Epithelial cell of proximal tubule (primary cell): ENCODE measurements at places on chromosomes 2 and 18.

DNA sequence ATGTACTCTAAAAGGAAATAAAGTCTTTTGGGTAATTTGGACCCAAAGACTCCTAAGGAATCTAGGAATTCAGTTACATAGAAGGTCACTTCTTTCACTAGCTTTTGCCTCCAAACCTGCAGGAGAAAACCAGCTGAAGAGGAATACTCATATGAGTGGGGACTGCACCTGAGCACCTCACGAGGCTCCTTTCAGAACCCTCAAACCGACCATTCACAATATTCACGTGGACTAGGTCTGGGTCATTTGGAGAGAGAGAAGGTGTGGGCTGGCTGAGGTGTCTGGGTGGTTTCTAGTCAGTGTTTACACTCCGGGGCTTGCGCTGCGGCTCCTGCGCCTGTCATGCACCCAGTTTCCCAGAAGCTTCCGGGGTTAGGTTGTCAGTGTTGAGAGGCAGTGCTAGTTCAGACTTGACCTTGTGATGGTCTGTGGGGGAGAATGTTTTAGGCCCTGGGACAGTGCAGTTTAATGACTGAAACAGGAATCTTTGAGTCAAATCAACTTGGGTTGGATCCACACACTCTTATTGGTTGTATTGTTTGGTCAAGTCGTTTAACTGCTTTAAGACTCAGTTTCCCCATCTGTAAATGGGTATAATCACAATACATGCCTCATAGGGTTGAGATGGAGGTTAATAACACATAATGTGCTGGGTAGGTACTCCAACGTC, 78.4 kb downstream of the LIMS1 start:
- no peak for DNase-seq

- no peak for DNase-seq
These were observed 119.9 kb upstream of the PIEZO2 start for GRCh38 chr18:11269257-11269656.

GRCh38 chr2:9767656-9768281, 75.5 kb upstream of the TAF1B start:
- DNase-seq = no peak

DNA sequence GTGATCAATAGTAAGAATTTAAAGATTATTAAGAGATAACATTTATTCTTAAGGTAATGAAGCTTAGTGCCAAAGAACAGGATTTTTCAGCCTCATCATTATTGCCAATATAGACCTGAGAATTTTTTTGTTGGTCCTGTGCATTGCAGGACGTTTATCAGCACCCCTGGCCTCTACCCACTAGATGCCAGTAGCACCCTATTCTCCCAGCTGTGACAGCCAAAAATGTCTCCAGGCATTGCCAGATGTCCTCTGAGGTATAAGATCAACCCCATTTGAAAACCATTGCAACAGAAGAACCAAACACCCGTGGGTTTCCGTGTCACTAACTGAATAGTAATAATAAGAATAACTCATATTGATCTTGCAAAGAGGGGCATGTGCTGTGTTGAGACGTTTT, 700.0 kb upstream of the SOX11 start:
- DNase-seq = no peak

- DNase-seq = peak; percentile 96
These were observed 76.4 kb downstream of the BOD1L2 start for GRCh38 chr18:57223144-57223870.

DNA sequence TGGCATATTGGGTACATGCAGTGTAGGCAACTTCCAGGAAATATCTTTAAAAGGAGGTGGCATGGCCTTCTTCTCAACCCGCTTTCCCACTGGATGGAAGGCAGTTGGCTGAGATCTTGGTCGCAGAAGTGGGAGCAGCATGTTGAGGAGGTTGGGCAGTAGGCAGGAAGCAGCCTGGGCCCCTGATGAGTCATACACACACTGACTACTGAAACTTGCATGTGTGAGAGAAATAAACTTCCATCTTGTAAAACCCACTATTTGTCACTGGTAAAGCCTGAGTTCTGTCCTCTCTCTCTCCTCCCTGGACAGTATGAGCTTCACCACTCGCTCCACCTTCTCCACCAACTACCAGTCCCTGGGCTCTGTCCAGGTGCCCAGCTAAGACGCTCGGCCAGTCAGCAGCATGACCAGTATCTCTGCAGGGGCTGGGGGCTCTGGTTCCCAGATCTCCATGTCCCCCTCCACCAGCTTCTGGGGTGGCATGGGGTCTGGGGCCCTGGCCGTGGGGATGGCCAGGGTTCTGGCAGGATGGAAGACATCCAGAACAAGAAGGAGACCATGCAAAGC, 233.8 kb upstream of the SPRED2 start:
- DNase-seq = no peak

DNA sequence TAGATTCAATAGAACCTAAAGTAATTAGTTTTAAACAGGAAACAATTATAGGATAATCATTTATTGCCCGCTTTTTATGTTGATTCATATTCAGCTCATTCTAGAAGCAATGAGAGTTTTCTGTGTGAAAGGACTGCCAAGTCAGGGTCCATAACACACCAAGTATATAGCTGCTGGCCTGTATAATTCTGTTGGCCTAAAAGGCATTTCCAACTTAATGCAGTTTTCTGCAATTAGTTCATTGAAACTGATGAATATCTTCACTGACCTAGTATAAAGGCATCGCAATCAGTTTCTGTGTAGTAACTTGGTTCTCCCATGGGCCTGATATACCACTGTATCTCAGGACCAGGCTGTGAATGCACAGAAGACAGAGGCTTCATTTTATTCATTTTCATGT, 69.1 kb upstream of the GRB14 start:
- no peak for DNase-seq

- no peak for DNase-seq
These were observed 8.8 kb downstream of the NMUR1 start for GRCh38 chr2:231521443-231521842.

DNA sequence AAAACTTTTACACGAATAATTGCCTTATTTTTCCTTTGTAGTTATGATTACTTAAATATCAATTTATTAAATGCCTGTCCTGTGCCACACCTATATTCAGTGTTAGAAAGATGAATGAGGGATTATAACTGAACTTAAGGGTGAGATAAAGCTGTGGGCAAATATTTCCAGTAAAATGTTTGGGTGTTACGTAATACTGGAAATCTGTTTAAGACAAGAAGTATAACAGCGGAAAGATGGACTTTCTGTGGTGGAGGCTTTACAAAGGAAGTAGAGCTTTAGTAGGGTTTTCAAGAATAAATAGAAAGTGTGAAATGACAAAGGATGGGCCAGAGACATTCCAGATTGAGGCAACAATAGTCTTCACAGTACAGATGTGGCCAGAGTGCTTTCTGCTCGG, 927.0 kb downstream of the DPP10 start:
- DNase-seq = no peak

DNA sequence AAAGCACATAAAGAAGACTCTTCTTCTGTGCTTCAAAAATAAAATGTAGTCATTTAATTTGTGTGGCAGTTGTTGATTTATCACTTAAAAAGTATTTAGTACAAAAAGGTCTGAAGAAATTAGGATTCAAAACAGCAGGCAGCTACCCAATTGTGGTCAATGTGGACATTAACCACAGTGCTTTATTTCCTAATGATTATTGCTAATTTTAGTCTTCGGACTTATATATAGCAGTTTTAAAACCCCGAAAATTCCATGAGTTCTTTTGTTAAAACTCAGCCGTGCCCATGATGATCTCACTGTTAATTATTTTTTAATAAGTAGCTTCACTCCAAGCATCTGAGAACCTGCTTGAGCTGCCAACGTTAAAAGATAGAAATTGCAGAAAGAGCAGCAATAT, 594.3 kb downstream of the STK39 start:
- DNase-seq = no peak

- no peak for DNase-seq
These were observed 502.2 kb upstream of the ZEB2 start for GRCh38 chr2:145021962-145022665.

DNA sequence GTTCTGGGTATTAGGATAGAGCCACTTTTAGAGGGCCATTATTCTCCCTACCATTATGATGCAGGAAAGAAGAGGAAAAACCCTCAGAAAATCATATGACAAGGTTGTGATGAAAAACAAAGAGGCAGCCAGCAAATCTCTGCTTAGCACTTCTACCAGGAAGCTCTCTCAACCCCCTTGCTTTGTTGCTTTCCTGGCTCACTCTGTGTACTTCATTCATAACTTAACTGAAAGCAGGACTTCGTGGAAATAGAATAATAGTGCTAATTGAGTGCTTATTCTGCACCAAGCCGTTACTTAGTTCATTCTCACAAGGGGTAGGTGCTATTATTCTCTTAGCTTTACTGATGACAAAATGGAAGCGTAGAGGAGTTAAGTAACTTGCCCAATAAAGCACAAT, 354.1 kb downstream of the HRH4 start:
- no peak for DNase-seq

GRCh38 chr2:157849591-157849990, 26.5 kb downstream of the ACVR1 start:
- DNase-seq = no peak

DNA sequence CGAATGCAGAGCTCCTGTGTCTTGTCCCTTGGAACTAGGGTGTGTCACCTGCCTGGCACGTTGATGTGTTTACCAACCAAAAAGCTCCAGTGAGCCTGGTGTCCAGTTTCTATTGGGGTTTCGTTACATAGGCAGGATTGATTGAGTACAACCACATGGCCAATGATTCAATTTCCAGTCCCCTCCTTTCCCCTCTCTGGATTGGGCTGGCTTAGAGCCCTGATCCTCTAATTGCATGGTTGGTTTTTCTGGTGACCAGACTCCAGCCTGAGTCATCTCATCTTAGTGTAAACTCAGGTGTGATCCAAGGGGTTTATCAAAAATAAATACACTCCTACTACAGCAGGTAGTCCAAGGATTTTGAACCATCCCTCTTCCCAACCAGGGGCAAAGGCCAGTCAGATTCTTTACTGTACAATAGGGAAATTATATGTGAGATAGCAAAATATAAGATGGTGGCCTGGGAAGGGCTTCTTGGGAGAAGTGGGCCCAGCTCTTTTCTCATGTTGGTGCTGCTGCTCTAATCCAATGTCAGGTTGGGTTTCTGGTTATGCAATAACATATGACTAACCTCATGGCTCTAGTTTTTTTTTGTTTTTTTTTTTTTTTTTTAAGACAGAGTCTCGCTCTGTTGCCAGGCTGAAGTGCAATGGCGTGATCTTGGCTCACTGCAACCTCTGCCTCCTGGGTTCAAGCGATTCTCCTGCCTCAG, 64.7 kb upstream of the MGAT5 start:
- DNase-seq = peak; percentile 71

DNA sequence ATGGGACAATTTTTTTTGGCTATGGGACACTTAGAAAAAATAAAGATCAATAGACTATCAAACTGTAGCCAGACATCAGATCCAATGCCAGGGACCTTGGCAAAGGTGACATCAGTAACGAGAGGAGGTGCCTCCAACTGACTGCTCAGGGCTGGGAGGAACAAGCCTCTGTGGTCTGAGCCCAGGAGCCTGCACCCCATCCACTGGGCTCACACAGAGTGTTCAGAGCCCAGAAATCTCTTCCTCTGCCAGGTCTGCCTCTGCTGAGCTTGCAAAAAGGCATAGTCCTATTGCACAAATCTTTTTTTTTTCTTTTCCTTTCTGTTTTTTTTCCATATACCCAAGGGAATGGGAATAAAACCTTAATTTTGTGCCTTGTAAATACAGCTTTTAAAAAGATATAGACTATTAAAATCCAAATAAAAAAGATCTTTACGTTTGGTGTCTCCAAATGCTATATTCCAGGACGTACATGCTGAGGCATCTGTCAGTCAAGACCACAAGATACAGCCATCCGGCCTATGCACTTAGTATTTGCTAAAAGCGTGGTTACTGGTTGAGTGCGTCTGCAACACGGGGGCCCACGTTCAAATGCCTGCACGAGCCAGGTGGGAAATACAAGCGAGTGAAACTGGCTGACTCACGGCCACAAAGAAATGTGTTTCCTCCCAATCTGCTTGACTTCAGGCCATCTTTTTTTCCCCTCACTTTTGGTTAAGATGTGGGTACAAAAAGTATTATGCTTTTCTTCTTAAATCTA, 7.8 kb upstream of the ARHGAP25 start:
- DNase-seq = no peak

DNA sequence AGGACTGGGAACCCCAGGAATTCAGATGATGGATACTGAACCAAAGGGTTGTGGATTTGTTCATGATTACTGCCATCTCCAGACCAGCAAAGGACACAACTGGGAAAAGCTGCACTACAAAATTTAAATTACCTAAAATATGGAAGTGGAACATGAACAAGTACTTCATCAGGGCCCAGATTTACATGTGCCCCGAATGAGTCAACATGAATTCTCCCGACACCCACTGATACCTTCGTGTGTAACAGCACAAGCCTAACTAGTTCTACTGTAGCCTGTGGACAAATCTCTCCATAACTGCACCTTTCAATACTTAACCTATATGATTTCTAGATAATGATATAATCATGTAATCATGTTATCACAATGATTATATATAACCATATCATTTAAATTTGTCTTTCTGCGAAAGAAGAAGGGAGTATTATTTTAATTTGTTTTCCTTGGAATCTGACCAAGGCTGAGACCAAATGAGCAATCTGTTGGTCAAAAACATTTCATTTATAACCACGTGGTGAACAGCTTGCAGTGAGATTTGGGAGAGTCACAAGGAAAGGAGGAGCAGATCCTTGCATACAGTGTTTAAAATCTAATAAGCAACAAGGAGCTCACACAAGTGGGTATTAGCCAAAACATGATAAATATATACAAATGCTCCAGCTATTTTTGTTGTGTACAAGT, 70.5 kb downstream of the CACNB4 start:
- DNase-seq = no peak

- DNase-seq = no peak
These were observed 696.7 kb upstream of the SOX11 start for GRCh38 chr2:4995466-4995865.

GRCh38 chr2:172739661-172740266, 4.1 kb downstream of the RAPGEF4 start:
- DNase-seq = no peak

GRCh38 chr2:211930331-211930730, 608.3 kb downstream of the ERBB4 start:
- DNase-seq = no peak

DNA sequence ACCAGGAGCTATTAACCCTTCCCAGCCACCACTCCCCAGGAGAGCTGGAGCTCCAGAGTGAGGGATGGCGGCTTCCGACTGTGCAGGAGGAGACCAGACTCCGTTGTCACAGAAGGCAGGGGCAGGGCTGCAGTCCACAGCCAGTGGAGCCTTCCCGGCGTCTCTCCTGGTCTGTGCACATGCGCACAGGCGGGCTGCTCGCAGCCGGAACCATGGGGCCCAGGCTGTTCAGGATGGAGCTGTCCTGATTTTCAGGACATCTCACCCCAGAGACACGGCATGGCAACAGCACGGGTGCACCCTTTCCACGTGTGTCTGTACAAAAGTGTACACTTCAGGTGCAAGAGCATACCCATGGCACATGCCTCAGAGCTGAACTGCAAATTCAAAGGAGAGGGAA, 28.9 kb downstream of the EIPR1 start:
- DNase-seq = no peak

GRCh38 chr2:173858291-173858731, 106.9 kb downstream of the SP3 start:
- no peak for DNase-seq

DNA sequence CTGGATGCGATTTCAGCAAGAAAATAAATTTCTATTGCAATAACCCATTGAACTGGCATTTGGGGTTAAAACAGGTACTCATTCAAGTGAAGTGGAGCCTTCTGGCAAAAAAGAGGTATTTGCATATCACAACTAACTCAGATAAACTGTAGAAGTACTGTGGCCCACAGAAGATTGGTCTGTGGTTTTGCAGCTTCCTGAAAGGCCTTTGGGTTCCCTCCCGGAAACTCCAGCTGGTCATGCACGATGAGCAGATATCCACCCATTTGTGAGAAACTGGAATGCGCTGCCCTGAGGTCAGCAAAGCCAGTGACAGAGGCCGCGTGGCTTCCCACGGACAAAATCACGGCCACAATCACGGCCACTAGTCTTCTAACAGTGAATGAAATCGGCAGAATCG, 106.3 kb downstream of the EPHA4 start:
- no peak for DNase-seq
